ENCODE measurements at places on chromosomes 6 and 20.

GRCh38 chr6:14880677-14881076 lies 365.2 kb upstream of the JARID2 start:
- DNase-seq = no peak

- DNase-seq = no peak
Observed at GRCh38 chr6:169288591-169288990, 34.9 kb upstream of the THBS2 start.

DNA sequence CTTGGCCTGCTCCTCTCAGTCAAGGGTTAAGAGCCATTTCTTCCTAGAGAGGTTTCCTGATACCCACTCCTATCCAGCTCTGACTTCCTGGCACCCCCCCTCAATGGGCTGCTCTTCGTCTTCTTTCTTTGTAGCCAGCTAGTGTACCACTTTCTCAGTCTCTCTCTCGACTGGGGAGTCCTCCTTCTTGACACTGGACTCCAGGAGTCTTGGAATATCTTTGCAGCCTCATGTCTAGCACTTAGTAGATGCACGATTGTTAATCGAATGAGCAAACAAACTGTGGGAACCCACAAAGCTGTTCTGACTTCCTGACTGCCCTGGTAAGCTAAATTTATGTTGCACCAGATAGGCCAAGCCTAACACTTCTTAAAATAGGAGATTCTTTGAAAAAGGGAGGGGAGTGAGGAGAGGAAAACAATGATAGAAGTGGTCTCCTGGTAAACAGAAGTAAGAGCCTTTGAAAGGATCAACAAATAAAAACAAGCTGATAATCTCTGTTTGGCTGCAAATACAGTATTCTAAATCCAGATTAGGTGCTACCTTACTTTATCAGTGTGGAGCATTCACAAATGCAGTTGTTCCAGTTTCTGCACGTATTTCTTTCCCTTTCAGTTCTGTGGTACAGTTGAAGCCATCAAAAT lies 160.1 kb upstream of the CITED2 start:
- DNase-seq = no peak

- no peak for DNase-seq
Observed at GRCh38 chr20:61841966-61842365, 223.7 kb downstream of the TAF4 start.

DNA sequence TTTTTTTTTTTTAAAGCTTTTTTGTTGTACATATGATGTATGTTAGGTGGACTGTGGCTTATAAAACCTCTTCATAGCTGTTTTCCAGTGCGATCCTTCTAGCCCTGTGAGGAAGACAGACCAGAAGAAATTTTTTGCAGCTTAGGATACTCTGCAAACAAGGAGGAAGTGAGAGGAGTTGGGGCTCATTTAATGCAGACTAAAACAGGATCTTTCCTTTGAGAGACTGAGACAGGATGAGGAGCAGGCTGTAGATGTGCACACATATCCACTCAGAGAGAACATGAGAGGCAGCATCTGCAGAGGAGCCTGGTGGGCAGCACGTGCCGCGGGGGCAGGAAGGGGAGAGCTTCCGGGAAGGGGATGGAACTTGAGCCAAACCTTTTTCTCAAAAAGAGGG lies 45.7 kb downstream of the PPARD start:
- no peak for DNase-seq

DNA sequence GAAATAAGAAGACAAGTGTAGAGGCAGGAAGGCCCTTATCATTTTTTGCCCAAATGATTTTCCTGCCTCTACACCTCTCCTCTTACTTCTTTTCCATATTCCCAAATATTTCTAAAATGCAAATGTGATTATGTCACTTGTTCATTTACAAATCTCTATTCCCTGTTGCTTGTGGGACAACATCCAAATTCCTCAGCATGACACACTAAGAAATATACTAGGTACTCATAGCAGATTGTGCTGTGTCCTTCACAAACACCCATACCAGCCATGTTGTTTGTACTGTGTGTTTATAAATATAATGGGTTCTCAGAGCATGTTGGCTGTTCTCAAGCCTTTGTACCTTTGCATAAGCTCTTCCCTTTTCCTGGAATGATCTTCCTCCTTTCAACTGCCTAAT lies 17.7 kb upstream of the FYN start:
- DNase-seq = no peak

DNA sequence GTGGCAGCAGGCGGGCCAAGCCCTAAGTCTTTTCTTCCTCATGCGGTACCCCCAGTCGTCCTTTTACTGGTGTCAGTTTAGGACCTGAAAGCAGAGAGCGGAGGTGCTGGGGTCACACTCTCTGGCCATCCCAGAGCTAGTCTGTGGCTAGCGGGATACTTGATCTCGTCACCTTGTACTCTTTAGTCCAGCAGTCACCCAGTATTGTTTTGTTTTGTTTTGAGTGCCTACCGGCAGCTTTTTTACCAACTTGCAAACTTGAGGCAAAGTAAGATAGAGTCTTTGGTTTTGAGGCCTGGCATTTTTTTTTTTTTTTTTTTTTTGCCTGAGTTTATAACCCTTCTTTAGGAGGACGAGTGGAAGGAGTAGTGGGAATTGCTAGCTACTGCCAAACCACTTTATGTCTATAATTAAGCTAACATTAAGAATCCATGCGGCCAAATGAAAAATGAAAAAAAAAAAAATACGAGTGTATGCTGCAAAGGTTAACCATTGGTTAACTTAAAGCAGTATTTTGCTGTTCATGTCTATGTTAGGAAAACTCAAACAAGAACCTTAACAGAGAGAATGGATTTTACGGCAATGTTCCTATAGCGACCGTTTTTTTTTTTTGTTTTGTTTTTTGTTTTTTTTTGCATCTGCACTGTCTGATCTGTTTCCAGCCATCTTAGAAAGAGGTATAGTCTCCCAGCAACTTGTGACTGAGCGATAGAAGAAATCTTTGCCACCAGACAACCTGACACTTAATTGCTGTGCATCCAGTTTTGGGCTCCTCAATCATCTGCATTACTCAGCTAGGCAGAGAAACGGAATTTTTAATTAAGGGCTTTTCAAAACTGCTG lies 56.9 kb downstream of the FAM217A start:
- no peak for DNase-seq

DNA sequence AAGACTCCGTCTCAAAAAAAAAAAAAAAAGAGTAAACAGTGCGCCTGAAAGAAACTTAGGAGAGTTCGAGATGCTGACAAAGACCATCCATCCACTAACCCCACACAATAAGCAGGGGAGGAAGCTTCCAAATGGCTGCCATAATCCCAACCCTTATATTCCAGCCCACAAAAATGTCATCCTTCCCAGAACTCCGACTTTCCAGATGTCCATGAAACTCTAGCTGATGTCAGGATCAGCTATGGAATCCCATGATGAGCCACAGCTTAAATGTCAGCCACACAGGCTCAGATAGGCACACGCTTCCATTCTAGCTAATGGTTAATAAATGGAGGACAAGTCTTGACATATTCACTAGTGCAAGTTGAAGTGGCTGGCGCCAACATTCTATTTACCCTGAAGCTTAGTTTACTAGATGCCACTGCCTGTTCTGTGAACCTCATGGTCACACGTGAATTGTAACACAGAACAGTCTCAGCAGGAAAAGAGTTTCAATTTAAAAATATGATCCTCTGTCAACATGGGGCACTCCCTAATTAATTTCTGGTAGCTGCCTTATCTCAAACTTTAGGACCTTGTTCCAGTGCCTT lies 75.5 kb downstream of the FOXF2 start:
- DNase-seq = no peak

- DNase-seq = no peak
Observed at GRCh38 chr6:34692280-34692679, 4.3 kb downstream of the ILRUN start.

DNA sequence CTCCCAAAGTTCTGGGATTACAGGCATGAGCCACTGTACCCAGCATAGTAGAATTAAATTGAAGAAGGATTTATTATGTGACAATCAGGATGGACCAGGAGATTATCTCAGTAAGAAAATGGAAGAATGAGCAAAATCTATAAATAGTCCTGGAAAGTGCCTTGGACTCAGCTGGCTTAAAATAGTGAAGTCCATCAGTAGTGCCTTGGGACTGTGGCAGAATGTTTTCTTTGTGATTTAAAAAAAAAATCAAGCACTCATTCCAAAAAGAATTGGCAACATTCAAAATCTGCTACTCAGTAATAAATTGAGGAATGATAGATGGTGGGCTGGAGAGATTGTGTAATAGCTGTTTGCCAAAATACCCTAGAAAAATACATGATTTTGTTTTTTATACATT lies 37.0 kb upstream of the MAS1 start:
- no peak for DNase-seq

DNA sequence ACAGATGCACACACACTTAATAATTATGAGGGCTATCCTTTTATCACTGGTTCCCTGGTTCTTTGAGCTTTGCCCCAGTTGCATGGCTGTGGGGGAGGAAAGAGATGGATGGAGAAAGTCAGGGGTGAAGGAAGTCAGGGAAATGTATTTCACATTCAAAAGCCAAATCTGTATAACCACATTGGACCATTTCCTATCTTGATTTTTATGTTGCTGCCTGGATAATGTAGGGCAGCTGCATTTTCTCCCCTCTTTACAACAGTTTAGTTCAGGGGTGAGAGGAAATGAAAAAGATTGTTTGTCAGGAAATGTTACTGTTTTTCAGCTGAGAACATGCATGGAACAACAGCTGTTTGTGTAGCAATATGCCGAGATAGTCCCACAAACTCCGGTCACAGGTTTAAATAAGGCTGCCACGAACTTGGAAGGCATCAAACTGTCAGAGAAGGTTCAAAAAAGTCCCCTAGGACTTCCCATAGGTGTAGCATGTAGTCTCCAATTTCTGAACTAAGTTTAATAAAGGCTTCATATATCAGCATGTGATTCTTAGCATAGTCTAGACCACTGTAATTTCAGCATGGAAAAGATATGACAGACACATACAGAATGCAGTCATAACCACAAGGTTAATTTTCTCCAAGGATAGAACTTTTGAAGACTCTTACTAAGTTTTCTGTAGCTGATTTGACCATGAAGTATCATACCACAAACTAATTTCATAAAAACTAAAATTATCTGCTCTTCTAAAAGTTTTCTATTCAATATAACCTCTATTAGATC lies 82.1 kb upstream of the COL21A1 start:
- DNase-seq = no peak

GRCh38 chr6:119076173-119076572 lies 2.3 kb downstream of the FAM184A start:
- DNase-seq = no peak

DNA sequence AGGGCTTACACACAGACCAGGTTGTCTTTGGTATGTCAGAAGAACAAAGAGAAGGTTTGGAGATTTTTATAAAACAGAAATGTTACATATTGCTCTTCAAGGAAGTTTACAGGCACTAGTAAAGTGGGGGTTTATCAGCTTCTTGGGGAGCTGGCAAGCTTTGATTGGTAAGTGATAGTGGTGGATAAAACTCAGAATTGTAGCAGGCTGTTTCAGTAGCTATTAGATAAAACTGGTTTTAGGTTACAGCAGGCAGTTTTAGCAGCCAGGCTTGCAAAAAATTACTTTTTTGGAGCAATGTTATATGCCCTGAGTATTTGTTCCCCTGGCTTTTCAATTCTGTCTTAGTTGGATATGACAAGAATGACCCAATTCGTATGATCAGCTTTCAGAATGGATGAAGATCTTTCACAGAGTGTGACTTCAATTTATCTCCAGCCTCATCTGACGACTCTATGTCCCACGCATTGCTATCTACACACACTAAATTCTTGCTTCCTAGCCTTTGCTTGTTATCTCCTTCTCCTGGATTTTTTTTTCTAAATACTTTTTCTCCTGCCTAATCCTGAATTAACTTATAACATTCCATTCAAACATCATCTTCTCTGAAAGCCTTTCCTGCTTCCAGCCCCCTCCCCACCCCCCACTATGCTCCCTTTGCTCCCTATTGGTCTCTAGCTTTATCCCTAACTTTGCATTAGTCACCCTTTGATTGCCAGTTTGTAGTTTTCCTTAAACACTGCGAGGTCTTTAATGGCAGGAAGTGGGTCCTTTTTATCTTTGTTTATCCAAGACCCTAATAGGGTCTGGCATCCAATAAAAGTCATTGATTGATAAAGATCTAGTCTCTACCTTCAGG lies 1.0 kb upstream of the TOMM34 start:
- no peak for DNase-seq

GRCh38 chr6:150710236-150710635 lies 110.6 kb downstream of the PLEKHG1 start:
- no peak for DNase-seq

GRCh38 chr6:18352842-18353241 lies 34.3 kb upstream of the RNF144B start:
- no peak for DNase-seq

GRCh38 chr6:24376871-24377270 lies 19.0 kb upstream of the DCDC2 start:
- no peak for DNase-seq

GRCh38 chr6:75386050-75386770 lies 101.6 kb upstream of the TMEM30A start:
- DNase-seq = no peak

GRCh38 chr6:89215391-89215790 lies 1.8 kb downstream of the GABRR1 start:
- DNase-seq = no peak

DNA sequence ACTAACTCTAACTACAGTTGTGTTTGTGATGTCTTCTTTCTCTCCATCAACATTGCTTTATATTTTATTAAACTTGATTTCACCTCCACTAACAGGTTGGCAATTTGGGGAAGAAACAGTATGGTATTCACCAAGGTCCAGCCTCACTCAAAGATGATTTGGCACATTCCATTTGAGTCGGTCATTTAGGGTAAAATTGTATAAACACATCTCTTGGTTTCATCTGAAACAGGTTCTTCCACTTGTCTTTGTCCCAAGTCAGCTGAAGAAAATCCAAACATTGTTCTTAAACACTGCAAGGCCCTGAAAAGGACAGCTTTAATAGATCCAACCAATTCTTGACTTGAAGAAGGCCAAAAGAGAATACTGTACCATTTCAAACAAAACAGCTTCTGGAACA lies 104.9 kb upstream of the NT5E start:
- no peak for DNase-seq

DNA sequence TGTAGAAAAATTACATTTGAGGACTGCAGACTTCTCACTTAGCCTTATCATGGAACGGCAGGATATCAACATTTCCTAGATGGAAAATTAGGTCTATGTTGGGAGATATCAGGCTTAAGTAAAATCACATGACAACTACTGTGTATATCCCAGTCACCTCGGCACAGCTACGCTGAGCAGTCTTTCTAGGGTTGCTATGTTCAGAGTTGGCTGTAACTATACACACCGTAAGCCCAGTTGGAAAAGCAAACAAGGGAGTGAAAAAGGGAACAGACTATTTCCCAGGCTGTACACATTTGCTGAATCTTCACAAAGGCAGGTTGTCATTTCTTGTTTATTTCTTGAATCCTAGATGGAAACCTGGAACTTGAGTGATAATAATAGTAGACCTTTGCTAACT lies 80.7 kb upstream of the PTPRK start:
- DNase-seq = no peak

GRCh38 chr20:59823491-59824259 lies 109.8 kb downstream of the SYCP2 start:
- DNase-seq = no peak

- DNase-seq = no peak
Observed at GRCh38 chr20:57760698-57761412, 51.0 kb upstream of the PMEPA1 start.

GRCh38 chr6:27838058-27838944 lies 73.9 kb downstream of the OR2B2 start:
- peak; percentile 89 for DNase-seq
